ENCODE measurements at places on chromosomes 1 and 21. TPM values are rescaled to one million over a fixed set of nuclear protein-coding genes. Genes with fewer than 3 reads are reported as not detected.

GRCh38 chr1:92274939-92275338 is 23.8 kb downstream of the GLMN start:
- DNase-seq, result no peak

The HFM1 gene
- 0.07 TPM for total RNA-seq

DNA sequence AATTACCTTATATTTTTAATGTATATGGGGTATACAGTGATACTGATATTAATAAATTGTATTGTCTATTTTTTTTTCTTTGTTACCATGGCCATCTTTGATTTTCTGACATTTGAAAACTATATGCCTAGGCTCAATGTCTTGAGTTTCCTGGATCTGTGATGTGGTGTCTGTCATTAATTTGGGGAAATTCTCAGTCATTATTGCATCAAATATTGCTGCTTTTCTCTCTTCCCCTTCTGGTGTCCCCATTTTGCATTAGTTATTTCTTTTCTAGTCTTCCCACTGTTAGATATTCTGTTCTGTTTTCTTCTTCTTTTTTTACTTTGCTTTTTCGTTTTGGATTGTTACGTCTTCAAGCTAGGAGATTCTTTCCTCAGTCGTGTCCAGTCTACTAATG is 33.8 kb downstream of the ZBTB40 start:
- DNase-seq, result no peak

DNA sequence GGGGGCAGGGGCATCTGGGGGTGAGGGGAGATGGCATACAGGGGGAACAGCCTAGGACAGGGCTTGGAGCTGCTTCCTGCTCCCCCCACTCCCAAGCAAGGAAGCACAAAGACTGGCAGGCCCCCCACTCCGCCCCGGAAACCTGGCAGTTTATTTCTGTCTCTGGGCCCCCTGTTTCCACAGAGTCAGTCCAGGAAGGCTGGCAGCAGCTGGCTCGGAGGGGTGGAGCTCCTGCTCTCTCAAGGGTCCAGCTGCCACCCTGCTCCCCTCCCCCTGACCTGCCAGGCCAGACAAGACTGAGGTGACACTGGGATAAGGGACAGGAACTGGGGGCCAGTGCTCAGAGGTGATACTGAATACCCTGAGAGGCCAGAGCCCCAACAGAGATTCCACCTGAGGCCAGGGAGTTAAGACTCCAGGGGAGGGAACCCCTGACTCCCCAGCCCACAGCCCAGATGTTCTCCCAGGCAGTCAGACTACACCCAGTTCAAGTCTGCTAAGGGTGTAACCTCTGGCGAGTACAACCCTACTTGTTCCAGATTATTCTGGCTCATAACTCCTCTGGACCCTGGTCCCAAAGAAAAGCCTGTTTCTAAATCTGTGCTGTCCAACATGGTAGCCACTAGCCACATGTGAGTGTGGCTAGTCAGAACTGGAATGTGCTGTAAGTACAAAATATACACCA is 26.3 kb downstream of the AHDC1 start:
- DNase-seq, result no peak

DNA sequence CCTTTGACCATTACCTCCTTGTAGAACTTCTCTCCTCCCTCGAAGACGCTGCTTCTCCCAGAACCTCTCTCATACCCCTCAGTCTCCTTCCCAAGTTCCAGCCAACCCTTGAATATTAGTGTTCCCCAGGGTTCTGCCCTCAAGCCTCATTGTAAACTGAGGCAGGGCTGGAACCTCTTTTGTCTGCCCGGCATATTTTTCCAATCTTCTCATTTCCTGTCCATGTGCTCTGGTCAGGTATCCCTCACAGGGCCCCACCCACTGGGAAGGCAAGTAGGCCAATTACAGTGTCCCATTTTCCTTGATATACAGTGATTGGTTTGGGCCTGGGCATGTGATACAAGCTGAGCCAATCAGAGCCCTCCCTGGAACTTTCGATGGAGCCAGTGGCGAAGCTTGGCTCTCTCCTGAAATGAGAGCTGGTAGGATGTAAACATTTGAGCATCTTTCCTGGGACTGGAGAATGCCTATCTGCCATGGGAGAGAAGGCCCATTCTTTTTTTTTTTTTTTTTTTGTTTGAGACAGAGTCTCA is 57.1 kb upstream of the ID3 start:
- no peak for DNase-seq

The CNR2 gene
- total RNA-seq, result 0.05 TPM

- no peak for DNase-seq
These were observed 80.7 kb upstream of the TNR start for GRCh38 chr1:175824079-175824478.

DNA sequence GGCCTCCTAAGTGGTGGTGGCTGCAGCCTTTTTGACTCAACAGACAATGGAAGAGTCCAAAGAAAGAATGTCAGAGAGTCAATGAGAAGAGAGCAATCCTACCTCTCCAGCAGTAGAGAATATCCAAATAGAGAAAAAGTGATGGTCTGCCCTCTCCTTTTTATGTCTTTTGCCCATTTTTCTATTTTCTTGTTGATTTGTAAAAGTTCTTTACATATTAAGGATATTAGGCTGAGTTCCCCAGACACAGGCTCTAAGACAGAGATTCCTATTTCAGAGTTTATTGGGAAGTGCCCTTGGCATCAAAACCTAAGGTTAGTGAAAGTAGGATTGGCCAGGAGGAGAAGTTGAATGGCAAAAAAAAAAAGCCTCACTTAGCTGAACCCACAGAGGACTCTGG is 20.3 kb upstream of the SLC30A1 start:
- DNase-seq, result no peak

DNA sequence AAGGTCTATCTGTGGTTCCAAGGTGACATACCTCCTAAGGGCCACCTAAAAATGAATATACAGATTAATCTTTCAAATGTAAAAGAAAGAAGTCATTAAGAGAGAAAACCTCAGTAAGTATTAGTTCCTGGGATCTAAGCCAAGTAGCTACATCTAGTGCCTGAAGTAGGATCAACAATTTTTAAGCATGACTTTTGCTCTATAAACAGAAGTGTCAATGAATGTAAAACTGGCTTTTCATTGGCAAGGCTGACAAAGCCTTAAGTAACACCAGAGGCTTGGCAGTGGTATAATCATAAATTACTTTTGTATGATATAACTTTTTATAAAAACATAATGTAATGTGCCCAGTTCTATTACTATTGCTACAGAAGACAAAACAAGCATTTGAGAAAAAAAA is 12.2 kb upstream of the ACADM start:
- DNase-seq, result no peak

DNA sequence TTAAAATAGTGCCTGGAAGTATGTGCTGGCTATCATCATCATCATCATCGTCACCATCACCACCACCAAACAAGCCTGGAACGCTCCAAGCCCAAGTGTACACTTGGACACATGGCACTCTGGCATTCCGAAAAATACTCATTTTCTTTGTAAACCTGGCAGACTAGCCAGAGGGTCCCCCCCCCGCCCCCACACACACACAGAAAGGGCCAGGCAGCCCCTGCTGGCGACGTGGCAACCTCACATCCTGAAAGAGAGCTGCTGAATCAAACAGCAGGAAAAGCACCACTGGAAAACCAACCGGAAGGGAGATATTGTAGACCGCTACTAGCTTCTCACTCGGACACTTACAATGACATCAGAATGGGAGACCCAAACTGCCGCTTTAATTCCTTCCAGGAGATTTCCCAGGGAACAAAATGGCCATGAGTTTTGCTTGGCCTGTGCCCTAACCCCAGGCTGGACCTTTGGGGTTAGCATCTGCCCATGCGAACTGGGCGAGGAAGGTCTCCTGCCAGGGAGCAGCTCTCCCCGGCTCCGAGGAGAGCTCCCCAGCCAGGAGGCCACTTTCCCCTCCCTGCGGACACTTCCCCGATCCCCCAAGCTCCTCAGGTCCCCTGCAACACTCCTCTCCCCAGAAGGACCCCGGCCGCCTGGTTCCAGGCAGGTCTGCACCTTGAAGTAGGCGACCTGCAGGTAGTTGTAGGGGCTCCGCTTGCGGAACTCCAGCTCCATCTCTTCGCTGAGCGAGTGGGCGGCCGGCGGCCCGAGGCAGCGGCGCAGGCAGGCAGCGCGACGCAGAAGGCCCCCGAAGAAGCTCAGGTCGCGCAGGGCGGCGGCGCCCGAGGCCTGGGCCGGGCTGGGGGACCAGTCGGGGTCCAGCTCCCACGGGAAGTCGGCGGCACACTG is 742 bp downstream of the P3H1 start:
- peak; percentile 40 for DNase-seq

DNA sequence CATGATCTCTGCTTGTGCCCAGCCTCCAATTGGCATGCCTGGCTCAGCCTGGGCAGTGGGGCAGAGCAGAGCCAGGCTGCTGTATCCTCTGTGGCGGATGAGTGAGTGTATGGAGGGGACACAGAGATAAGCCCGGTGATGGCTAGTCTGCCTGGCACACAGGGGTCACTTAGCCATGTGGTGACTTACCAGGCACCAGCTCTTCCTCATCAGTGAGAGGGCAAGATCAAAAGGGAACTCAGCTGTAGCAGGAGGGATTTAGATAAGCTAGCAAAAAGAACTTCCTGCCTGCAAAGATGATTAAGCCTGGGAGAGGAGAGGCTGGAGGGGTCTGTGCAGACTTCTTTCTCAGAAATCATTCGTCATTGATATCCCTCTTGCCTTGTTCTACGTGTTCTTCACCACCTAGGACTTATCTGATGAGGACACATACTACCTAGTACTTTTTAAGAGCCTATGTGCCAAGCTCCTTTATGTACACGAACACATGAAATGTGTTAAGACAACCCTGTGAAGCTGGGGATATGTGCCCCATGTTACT is 7.9 kb downstream of the KIF21B start:
- no peak for DNase-seq

DNA sequence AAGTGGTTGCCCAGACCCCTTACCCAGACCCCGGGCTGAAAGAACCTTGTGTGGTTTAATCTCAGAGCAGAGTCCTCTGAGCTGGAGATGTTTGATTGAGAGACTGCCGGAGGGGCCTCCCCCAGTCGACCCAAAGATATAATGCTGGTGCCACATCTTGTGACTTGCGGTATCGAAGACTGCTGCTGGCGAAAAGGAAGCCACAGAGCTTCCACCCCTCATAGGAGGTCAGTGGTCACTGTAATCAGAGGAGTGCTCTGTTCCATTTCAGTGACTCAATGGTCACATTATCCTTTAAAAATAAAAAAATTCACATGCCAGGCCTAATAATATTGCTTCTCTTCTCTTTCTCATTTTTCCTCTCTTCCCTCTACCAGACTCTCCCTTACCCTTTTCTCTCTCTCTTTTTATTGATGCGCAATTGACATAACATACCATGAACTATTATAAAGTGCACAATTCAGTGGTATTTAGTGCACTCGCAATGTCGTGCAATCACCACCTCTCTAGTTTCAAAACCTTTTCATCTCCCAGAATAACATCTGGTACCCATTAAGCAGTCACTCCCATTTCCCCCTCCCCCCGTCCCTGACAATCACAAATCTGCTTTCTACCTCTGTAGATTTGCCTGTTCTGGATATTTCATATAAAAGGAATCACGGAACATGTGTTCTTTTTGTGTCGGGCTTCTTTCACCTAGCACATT is 52.6 kb upstream of the LYST start:
- DNase-seq, result no peak

DNA sequence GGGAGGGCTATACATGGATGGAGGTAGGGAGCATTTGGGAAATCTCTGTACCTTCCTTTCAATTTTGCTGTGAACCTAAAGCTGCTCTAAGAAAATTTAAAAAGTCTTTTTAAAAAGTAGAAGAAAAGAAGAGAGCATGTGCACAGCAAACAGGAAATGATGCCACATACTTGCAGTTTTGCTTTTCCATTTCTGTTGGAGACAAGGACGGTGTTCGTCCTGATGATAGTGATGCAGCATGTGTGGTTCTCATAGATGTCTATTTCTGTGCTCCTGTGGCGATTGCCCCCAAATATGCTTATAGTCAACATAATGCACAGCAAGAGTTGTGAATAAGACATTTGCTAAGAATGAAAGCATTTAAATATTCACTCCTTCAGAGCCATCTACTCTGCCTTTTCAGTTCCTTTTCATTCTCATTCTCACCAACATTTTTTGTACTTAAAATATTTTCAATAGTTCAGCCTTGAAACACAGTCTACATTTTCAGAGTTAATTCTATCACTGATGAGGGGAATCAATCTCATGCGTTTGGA is 66.6 kb downstream of the LRRC8C start:
- no peak for DNase-seq

GRCh38 chr1:93783876-93784275 is 95.1 kb downstream of the DNTTIP2 start:
- DNase-seq, result no peak

The TMEM200B gene
- 11.3 TPM for total RNA-seq

All from HCT116 (cell line).